ENCODE measurements at places on chromosomes 2 and 18.

GRCh38 chr2:162369551-162369950, 25.6 kb downstream of the GCA start:
- no peak overlapping the region for H3K4me3 ChIP-seq
- no peaks in the 10 kb centered on the region for H3K36me3 ChIP-seq
- no peak for DNase-seq
- no peak overlapping the region for H3K27ac ChIP-seq

GRCh38 chr18:63979409-63979920, 9.6 kb downstream of the SERPINB8 start:
- no peak for DNase-seq
- peak overlapping the region; percentile 62 for H3K27ac ChIP-seq
- no peaks in the 10 kb centered on the region for H3K4me1 ChIP-seq
- H3K4me3 ChIP-seq, result peak overlapping the region; percentile 21
- no peaks in the 10 kb centered on the region for H3K27me3 ChIP-seq
- peaks cover 36% of the 10 kb centered on the region for H3K36me3 ChIP-seq

DNA sequence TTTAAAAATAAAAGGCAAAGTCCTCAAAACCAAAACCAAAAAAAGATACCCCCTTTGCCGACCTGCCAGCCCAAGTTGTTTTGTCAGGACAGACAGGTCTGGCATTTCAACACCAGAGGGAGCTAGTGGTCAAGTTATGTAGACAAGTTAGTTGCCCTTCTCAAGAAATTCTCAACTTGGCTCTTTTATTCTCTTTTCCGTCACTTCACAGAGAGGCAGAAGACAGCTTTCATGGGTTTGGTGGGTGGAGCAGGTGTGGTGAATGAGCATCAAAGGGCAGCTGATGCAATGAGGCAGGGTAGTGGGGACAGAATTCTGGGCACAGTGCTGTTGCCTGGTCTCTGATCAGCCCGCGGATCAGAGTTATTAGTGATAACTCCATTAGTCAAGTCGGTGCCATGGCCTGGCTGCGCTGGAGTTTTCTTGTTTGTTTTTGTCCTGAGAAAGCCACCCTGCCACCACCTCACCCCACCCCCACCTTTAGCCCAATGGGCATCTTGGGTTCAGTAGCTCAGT, 303.7 kb upstream of the EPAS1 start:
- no peak overlapping the region for H3K4me3 ChIP-seq
- H3K4me1 ChIP-seq, result peaks cover 20% of the 10 kb centered on the region
- no peak for DNase-seq
- H3K36me3 ChIP-seq, result no peaks in the 10 kb centered on the region

- H3K27ac ChIP-seq, result no peak overlapping the region
- no peak overlapping the region for H3K4me3 ChIP-seq
- H3K36me3 ChIP-seq, result no peaks in the 10 kb centered on the region
- H3K27me3 ChIP-seq, result no peaks in the 10 kb centered on the region
These were observed 232.7 kb downstream of the BCL11A start for GRCh38 chr2:60320724-60321123.

DNA sequence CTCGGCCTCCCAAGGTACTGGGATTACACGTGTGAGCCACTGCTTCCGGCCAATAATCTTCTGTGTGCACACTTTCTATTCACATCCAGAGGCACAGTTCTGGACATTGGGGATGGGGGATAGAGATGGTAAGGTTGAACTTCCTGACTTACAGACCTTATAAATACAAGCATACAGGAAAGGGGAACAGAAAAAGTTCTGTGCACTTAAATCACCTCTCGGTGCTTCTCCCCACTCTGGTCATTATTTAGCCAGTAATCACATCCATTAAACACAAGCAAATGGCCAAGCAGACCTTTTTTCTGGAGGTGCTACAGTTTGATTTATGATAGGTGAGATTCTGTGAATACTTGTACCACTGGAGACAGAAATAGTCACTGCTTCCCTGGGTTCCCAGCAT, 110.6 kb downstream of the CRIM1 start:
- no peak for DNase-seq
- H3K4me3 ChIP-seq, result no peak overlapping the region
- peaks cover 26% of the 10 kb centered on the region for H3K36me3 ChIP-seq
- no peak overlapping the region for H3K27ac ChIP-seq
- H3K27me3 ChIP-seq, result no peaks in the 10 kb centered on the region

DNA sequence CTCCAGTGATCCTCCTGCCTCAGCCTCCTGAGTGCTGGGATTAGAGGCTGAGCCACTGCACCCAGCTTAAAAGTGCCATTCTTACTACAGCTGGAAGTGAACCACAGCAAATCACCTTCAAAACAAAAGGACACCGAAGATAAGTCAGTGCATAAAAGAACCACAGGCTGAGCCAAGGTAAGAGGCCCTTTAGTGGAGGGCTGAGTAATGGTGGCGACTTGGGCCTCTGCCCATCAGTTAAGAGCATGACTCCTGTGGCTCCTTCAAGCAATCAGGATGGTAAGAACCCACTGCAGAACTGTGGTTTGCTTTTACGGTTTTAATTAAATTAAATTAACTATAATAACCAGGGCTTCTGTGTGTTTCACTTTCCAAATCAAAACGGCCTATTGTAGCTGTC, 75.1 kb downstream of the CTAGE1 start:
- DNase-seq, result peak; percentile 80
- H3K4me1 ChIP-seq, result peaks cover 42% of the 10 kb centered on the region
- H3K27ac ChIP-seq, result no peak overlapping the region
- H3K27me3 ChIP-seq, result no peaks in the 10 kb centered on the region
- H3K4me3 ChIP-seq, result no peak overlapping the region

DNA sequence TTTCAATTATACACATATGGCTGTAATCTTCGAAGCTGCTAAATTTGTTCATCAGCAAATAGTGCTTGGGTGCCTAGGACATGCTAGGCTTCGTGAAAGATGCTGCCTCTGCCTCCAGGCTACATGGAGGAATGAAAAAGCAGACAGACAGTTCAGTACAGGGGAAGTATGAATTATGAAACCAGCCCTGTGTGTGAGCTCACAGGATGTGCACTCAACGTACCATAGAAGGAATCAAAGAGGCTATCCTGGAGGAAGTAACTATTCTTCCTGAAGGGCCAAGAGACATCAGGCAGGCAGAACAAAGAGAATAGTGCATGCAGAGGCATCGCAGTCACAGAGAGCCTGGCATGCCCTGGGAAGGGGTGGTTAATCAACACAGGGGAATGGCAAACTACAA, 61.4 kb downstream of the DYM start:
- peaks cover 17% of the 10 kb centered on the region for H3K4me1 ChIP-seq
- H3K27ac ChIP-seq, result no peak overlapping the region
- H3K4me3 ChIP-seq, result no peak overlapping the region
- H3K36me3 ChIP-seq, result no peaks in the 10 kb centered on the region
- DNase-seq, result no peak
- H3K27me3 ChIP-seq, result no peaks in the 10 kb centered on the region

- H3K27me3 ChIP-seq, result no peaks in the 10 kb centered on the region
- H3K4me3 ChIP-seq, result no peak overlapping the region
- H3K4me1 ChIP-seq, result no peaks in the 10 kb centered on the region
These were observed 617.5 kb upstream of the SOX11 start for GRCh38 chr2:5074733-5075132.

DNA sequence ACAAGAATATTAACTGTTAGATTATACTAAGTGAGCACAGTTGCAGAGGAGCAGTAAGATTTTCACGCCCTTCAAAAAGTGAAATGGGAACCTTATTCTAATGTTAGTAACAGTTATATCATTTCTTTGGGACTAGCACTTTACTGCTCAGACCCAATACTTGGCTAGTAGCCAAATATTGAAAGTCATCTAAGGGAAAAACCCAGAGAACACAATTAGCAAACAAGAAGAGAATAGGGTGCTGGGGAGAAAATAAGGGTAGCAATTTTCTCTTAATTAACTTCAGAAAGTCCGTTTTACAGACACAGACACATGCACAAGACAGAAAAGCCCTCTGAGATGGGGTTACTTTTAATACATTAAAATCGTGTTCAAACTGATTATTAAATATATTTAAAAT, 71.8 kb downstream of the ID2 start:
- peaks cover 31% of the 10 kb centered on the region for H3K36me3 ChIP-seq
- H3K27me3 ChIP-seq, result no peaks in the 10 kb centered on the region
- no peak overlapping the region for H3K27ac ChIP-seq

DNA sequence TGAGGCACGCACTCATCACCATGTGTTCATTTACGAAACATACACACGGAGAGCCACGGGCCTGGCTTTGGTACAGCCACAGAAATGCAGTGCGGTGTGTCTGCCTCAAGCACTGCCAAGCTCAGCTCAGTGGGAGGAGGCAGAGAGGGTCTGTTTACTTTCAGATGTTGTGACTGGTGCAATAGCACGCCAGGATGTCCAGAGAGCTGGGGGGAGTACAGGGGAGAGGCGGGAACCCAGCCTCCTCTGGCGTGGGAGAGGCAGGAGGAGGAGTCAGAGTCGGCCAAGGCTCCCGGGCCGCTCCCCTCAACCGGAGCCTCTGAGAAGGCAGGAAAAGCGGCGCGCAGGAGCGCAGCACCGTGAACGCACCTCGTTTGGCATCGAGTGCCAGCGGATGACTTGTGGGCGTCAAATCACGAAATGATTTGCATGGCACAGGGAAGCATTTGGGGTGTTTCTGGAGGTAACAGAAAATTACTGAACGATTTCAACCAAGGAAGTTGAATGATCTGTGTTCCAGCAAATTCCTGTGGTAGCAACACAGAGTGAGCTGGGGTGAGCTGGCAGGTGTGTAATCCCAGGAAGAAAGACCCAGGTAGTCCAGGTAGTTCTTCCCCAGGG, 143.0 kb downstream of the ZNF516 start:
- DNase-seq, result peak; percentile 72
- H3K4me3 ChIP-seq, result peak overlapping the region; percentile 8
- H3K36me3 ChIP-seq, result no peaks in the 10 kb centered on the region
- no peaks in the 10 kb centered on the region for H3K27me3 ChIP-seq

DNA sequence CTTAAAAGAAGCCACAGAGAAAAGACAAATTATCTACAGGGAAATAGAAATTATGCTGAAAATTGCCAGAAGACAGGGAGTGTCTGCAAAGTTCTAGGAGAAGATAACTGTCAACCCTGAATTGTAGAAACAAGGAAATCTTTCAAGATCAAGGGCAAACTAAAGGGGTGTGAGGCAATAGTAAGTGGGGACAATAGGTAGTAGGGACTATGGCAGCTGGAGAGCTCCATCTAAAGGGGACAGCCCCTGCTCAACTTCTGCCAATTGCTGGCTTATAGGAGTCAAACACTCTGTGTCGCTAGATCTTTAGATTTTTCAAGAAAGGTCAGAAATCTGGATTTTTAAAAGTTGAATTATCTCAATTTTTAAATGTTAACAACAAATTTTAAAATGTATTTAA, 10.1 kb upstream of the ST3GAL5 start:
- no peak for DNase-seq
- H3K4me3 ChIP-seq, result no peak overlapping the region
- H3K27me3 ChIP-seq, result no peaks in the 10 kb centered on the region
- H3K4me1 ChIP-seq, result peaks cover 2% of the 10 kb centered on the region
- no peaks in the 10 kb centered on the region for H3K36me3 ChIP-seq

- peaks cover 67% of the 10 kb centered on the region for H3K4me1 ChIP-seq
- no peaks in the 10 kb centered on the region for H3K27me3 ChIP-seq
- H3K36me3 ChIP-seq, result no peaks in the 10 kb centered on the region
- DNase-seq, result no peak
- H3K4me3 ChIP-seq, result no peak overlapping the region
- no peak overlapping the region for H3K27ac ChIP-seq
These were observed 3.5 kb upstream of the KLF11 start for GRCh38 chr2:10039658-10040410.

DNA sequence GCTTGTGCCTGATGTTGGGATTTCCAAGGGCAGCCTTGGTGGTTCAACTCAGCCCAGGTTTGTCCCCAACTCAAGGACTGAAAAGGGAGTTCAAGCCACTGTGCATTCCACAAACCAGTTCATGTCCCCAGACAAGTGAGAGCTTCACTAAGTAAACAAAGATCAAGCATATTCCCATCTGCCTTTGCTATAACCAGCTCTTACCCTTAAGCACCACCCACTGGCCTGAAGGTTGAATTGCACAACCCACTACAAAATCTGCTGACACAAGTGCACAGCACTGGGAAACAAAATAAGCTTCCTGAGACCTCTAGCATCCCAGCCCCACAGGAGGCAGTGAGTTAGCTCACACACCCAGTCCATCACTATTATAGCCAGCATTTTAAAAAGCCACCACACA, 516.7 kb downstream of the NR4A2 start:
- H3K27me3 ChIP-seq, result no peaks in the 10 kb centered on the region
- no peaks in the 10 kb centered on the region for H3K4me1 ChIP-seq
- H3K4me3 ChIP-seq, result no peak overlapping the region
- DNase-seq, result no peak

DNA sequence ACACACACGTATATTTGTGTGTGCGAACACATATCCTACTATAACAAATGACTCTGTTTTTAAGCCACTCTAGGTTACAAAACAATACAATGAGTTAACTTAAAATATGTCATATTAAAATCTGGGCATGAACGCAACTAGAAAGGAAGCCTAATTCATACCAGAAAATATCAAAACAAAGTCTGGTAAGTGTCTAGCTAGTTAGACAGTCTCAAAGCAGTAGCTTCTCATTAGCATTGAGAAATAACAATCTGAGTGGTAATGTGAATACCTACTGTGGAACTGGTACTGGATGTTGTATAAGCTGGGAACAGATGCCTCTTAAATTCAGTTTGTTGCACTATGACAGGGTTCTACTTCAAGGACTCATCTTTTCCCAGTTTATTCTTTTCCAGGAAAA, 32.5 kb upstream of the WIPF1 start:
- no peak overlapping the region for H3K27ac ChIP-seq
- H3K36me3 ChIP-seq, result peaks cover 3% of the 10 kb centered on the region
- H3K4me3 ChIP-seq, result no peak overlapping the region
- DNase-seq, result no peak

DNA sequence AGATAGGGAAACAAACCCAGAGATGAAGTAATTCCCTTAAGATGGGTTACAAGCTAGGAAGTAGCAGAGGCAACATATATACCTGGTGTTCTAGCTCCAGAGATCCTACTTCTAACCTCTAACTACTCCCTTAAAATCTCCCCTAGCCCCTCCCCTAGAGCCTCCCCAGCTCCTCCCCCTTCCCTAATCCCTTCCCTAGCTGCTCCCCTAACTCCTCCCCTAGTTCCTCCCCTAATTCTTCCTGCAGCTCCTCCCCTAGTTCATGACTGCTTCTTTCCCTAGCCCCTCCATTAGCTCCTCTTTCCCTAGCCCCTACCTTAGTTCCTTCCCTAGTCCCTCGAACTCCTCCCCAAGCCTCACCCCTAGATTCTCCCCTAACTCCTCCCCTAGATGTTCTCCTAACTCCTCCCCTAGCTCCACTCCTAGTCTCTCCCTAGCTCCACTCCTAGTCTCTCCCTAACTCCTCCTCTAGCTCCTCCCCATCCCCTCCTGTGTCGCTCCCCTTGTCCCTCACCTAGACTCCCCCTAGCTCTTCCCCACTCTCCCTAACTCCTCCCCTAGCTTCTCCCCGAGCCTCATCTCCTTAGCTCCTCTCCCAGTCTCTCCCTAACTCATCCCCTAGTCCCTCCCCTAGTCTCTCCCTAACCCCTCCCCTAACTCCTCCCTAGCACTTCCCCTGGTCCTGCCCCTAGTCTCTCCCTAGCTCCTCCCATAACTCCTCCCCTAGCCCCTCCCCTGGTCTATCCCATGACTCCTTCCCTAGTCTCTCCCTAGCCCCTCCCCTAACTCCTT, 108.9 kb downstream of the CD226 start:
- DNase-seq, result no peak
- H3K27me3 ChIP-seq, result no peaks in the 10 kb centered on the region
- H3K27ac ChIP-seq, result no peak overlapping the region
